Activated naive CD4-positive, alpha-beta T cell treated with anti-CD3 and anti-CD28 coated beads, Interleukin-2, amount 50 U/mL, for 16 hours (primary cell): ENCODE measurements at places on chromosomes 2 and 18.
A peak's percentile ranks its signal among the peaks of the same experiment; 100 is the strongest.

GRCh38 chr2:66782780-66783361, 347.9 kb downstream of the MEIS1 start:
- DNase-seq, result no peak

DNA sequence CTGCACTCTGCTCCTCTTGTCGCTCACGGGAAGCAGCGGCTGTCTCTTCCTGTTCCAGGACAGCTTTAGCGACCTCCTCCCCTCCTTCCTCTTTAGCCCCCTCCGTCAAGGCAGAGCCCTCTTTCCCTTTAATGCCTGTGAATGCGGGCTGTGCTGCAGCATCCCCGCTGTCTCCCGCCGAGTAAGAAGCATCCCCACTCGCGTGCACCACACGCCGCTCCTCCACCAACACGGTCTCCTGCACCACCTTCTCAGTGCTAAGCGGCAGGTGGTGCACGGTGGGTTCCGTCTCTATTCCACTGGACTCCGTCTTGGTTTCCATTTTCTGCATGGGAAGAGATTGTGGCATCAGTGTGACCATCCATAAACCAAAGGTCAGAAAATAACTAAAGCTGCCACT, 101.6 kb upstream of the ZBTB14 start:
- DNase-seq, result no peak

- no peak for DNase-seq
Measured at GRCh38 chr18:37721544-37722522, 156.2 kb upstream of the CELF4 start.

GRCh38 chr2:69741229-69741574, 732 bp upstream of the ANXA4 start:
- DNase-seq, result peak; percentile 15
